ENCODE measurements at places on chromosomes 12 and 14.
A peak's percentile ranks its signal among the peaks of the same experiment; 100 is the strongest.

GRCh38 chr12:107661830-107662229 is 23.8 kb upstream of the PWP1 start:
- H3K27me3 ChIP-seq = peaks cover 3% of the 10 kb centered on the region
- peak; percentile 11 for DNase-seq
- peaks cover 7% of the 10 kb centered on the region for H3K36me3 ChIP-seq
- H3K4me1 ChIP-seq = peaks cover 6% of the 10 kb centered on the region
- no peak overlapping the region for H3K27ac ChIP-seq

DNA sequence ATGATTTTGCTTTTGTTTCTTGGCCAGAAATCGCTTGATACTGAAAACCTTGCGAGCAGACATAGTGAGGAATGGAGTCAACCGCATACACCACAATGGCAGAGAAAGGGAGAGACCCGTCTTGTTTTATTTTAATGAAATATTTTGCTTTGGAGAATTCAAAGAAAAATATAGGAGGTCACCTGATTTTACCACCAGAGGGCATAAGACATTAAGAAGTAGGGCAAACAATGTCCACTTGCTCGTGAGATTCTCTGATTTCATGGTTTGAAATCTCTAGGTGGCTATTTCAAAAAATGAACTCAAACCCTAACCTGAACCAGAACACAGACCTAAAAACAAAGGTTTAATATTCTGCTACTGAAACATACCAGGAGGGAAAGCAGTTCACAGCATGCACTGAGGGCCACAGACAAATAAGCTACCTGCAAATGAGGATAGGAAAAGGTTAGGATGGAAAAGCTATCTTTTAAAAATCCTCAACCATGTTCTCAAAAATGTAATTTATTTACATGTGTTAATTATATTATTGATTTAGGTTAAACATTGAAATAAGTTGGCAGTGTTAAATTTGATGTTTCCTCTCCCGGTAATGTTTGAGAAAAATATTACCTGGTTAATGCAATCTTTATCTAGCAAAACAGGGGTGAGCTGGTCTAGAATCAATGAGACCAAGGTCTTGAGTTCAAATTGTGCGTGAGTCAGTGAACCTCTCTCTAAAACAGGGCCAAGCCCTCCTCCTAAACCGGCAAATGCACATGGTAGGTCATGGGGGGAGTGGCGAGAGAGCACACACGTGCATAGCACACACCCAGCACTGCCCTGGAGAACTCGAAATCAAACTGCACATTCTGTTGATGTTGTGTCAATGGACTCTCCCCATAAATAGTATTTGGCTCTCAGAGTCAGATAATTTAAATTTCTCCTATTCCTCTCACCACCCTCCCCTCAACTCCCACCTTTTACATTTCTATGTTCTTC is 12.5 kb downstream of the IFNG-AS1 start:
- no peaks in the 10 kb centered on the region for H3K27me3 ChIP-seq
- no peak overlapping the region for H3K27ac ChIP-seq
- no peaks in the 10 kb centered on the region for H3K4me1 ChIP-seq
- H3K4me3 ChIP-seq = no peak overlapping the region
- DNase-seq = no peak

GRCh38 chr14:85479306-85479705 is 50.6 kb upstream of the FLRT2 start:
- no peak overlapping the region for H3K27ac ChIP-seq
- DNase-seq = no peak
- no peaks in the 10 kb centered on the region for H3K27me3 ChIP-seq
- H3K4me3 ChIP-seq = no peak overlapping the region
- H3K36me3 ChIP-seq = no peaks in the 10 kb centered on the region
- H3K4me1 ChIP-seq = no peaks in the 10 kb centered on the region

GRCh38 chr14:60482743-60483142 is 3.1 kb downstream of the C14orf39 start:
- no peak overlapping the region for H3K4me3 ChIP-seq
- DNase-seq = no peak
- H3K4me1 ChIP-seq = peaks cover 12% of the 10 kb centered on the region

DNA sequence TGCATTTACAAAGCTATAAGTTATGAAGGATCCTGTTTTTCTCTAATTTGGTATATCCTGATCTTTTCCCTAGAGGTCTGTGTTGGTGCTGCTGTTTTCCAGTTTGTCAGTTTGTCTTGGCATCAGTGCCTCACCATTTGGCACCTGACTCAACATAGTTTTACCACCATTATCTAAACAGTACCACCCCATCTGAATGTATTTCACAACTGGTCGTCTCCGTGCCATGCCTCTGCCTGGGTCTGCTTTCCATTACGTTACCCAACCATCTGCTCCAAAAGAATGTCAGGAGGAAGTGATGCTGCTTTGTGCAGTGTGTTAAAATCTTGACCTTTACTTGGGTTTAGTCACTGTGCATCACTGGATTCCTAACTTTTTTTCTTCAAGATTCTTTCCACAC is 129.3 kb upstream of the RASSF8 start:
- DNase-seq = no peak
- no peak overlapping the region for H3K4me3 ChIP-seq
- H3K36me3 ChIP-seq = no peaks in the 10 kb centered on the region
- H3K27me3 ChIP-seq = no peaks in the 10 kb centered on the region
- no peak overlapping the region for H3K27ac ChIP-seq
- H3K4me1 ChIP-seq = no peaks in the 10 kb centered on the region
